ENCODE measurements at places on chromosomes 3 and 15. TPM values are rescaled to one million over a fixed set of nuclear protein-coding genes. Genes with fewer than 3 reads are reported as not detected.
A peak's percentile ranks its signal among the peaks of the same experiment; 100 is the strongest.

DNA sequence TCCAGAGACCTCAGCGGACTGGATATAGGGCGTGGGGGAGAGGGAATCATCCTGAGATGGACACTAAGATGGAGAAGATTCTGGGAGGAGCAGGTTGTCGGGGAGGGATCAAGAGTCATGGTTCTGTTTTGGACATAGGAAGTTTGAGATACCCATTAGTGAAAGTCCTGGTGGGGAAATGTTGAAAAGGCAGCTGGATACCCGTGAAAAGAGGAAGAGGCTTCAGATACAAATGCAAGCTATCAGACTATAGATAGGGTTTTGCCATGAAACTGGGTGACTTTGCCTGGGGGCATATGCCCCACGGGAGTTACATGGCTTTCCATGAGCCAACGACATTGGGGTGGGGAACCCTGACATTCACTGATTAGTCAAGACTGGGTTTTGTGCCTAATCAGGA, 1.1 kb upstream of the GPR62 start:
- no peak for DNase-seq

The OGG1 gene
- 24.4 TPM for total RNA-seq

GRCh38 chr3:59284926-59285325, 235.1 kb upstream of the CFAP20DC start:
- no peak for DNase-seq

DNA sequence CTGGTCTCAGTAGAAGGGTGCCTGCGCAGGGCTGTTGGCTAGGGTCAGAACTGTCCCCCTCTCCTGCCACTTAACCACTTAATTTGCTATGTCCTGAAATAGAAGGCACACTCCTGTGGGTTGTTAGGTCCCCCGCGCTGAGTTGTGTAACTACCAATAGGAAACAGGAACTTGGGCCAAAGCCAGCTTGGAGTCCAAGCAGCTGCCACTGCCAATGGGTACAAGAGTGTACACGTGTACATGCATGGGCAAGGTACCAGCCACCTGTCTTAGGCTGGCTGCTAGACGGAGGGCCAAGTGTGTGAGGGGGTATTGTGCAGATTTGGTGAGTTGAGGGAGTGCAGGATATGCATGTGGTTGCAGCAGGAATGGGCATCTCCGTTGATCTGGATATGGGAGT, 29.7 kb upstream of the POLG start:
- DNase-seq: no peak

DNA sequence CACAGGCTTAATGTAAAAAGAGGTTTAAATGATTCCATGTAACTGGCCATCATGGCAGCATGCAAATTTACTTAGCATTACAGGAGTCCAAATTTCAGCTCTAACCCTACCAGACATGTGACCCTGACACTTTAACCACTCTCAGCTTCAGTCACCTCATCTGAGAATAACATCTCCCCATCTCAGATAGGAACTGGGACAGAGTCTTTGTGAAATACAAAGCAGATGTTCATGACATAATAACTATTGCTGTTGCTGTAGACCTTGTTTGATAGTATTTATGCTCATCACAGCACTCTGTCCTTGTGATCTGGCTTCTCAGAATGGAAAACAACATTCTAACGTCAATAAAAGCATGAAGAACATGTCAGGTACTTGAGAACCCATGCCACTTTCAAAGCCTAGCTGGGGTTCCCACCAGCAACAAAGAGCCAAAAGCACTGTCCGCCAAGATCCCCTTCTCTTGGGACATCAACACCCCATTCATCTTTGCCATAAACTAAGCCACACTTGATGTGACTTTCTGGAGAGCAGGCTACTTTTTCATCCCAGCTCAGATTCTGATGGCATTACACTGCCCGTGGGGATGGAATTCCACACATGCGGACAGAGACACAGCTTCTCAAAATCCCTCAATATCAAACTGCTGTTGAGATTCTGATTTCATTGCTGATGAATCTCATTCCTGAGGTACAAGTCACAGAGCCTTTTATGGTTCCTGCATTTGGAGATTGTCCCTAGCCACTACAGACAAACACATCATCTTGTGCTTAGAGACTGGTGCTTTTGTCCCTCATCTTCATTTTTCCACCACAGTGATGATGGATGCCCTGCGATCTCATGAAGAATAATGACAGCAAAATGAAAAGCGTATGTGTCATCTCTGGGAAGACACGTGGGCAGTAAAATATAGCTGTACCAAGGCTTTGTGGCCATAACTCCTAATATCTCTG, 202.7 kb downstream of the TNIK start:
- no peak for DNase-seq

The GOLGA6L26 gene
- total RNA-seq: not detected

The SAMMSON gene
- total RNA-seq: under 0.01 TPM

The PDZRN3 gene
- total RNA-seq: 47.5 TPM

The CGNL1 gene
- total RNA-seq: 6.1 TPM

DNA sequence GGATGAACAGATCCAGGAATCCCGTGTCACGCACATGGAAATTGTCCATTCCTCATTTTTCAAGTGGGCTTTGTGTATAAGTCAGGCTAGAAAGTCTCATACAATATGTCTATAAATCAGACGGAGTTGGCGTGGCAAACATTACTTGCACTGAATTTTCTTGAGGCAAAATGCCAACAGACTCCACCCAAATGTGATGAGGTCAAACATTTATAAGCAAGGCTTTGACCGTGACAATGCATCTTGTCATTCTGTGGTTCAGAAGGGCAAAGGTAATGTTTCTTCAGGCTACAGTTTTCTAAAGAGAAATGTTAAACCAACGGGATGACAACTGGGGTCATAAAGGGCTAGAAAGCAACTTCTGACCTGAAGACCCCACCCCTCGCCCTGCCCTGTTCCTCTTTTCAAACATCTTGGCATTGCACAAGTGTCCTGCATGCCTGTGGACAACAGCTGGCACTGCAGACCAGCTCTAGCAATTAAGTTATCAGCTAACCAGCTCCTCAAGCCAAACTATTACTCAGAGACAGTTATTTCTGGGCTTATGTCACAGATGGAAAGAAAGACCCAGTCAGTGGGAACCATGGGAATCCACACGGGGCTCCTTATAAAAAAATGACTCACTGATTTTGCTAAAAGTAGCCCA, 36.5 kb upstream of the SPTBN5 start:
- DNase-seq: peak; percentile 97

The ECE2 gene
- total RNA-seq: not detected

GRCh38 chr3:114721209-114721608, 425.9 kb downstream of the ZBTB20 start:
- DNase-seq: no peak

DNA sequence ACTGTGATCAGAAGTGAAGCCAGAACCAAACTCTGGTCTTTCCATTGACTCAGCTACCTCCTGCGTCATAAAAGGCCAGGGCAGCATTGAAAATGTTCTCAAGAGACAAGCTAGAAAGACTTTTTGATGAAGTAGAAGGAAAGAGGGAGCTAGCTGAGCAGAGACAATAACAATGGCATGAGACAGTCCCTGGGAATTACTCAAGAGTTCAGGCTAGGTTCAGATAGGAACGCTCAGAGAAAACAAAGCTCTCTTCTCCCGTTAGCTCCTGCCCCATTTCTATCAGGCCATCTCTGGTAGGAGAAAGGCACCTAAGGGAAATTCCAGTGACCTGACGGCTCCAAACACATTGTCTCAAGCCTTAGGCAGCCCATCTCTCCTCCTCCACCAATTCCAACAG, 7.0 kb upstream of the OXTR start:
- peak; percentile 95 for DNase-seq

- no peak for DNase-seq
These were observed 139.8 kb downstream of the IGF1R start for GRCh38 chr15:98787936-98788757.

The PLA2G4D gene
- not detected for total RNA-seq

The ISL2 gene
- 0.26 TPM for total RNA-seq

The CFAP100 gene
- not detected for total RNA-seq

DNA sequence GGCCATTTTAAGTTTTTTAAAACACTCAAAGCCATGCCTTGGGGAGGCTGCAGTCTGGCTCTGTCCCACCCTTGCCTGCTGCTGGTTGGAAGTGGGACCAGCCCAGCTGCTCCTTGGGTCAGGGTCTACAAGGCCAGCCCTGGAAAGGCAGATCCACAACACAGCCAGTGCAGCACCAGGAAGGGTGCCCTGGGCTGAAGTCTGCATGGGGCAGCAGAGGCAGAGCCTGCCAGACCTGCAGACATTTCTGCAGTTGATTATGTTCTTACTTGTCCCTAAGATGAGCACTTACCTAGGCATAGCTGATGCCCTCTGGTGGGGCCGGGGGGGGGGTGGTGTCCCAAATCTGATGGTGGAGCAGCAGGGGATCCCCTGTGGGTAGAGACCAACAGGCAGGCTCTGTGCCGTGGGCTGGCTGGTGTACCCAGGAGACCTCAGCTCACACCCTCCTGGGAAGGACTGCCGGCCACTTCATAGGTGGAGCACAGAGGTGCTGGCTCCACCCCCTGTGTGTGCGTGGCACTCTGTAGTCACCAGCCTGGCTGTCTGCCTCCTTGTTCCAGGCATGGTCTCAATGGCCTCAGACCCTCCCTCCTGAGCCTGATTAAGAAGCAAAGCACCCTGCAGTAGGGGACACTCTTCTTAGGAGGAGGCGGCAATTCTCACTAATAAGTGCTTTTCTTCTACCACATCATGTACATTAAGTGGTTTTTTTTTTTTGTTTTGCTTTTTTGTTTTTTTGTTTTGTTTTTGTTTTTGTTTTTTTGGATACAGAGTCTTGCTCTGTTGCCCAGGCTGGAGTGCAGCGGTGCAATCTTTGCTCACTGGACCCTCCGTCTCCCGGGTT, 97.4 kb upstream of the KLF13 start:
- DNase-seq: no peak

DNA sequence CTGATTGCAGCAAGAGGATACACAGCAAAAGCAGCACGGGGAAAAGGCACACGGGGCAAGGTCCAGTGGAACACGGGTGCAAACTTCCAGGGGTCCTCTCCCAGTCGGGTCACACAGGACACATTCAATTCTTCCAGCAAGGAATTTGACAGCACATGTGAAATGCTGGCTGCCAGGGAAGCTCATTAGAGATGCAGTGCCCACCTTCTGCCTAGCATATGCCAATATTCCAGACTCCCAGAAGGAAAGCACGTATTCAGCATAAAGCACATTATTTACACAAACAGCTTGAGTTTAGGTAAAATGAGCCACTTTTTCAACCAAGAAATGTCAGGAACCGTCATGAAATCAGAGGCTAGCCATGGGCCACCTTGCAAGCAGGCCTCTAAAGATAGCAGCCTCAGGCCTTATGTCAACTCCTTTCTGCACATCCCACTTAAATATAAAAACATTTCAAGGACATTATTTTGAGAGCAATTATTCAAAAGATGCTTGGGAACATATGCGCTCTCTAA, 19.3 kb downstream of the MYO5C start:
- DNase-seq: no peak

- DNase-seq: no peak
These were observed 882 bp downstream of the CADM2 start for GRCh38 chr3:84959470-84960271.

DNA sequence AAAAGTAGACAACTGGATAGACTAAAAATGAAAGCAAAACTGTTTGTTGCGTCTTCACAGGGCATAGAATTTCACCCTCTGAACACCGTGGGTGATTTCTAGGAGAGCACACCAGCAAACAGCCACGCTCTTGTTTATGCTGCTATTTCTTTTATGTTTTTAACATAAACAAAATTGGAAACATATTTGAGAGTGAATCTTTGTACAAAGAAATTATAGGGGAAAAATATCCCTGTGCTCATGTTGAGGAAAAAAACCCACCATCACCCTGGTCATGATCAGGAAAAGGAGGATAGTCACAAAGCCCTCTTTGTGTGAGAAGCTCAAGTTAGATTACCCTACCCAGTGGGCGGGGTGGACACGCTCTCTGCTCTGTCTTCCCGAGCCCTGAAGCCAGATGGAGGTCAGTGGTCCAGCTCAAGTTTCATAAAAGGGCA, 313.3 kb downstream of the SATB1 start:
- DNase-seq: peak; percentile 30

- no peak for DNase-seq
These were observed 175.7 kb upstream of the SEMA6D start for GRCh38 chr15:47541562-47541961.

The FBXW12 gene
- not detected for total RNA-seq

DNA sequence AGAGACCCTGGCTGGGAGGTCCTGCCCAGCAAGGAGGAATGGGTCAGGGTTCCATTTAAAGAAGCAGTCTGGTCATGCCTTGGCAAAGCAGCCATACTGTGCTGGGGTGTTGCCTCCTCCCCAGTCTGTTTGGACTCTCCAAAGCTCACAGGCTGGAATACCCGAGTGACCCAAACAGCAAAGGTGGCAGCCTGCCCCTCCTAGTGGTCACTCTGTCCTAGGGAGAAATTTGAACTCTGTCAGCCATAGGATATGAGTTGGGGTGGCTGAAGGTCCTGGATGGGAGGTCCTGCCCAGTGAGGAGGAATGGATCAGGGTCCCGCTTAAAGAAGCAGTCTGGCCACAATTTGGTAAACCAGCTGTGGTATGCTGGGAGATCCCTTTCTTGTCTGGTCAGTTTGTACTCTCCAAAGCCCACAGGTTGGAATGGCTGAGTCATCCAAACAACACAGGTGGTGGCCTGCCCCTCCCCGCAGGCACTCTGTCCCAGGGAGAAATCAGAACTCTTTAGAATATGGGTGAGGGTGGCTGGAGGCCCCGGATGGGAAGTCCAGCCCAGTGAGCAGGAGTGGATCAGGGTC, 45.0 kb downstream of the CCR1 start:
- no peak for DNase-seq

- DNase-seq: no peak
These were observed 954.5 kb downstream of the ZPLD1 start for GRCh38 chr3:103389356-103389755.

GRCh38 chr3:63067999-63068645, 192.9 kb upstream of the CADPS start:
- DNase-seq: peak; percentile 56

- DNase-seq: no peak
These were observed 1.3 kb downstream of the ADAM10 start for GRCh38 chr15:58748040-58748851.

The MEX3B gene
- total RNA-seq: 8.1 TPM

The PYDC2 gene
- total RNA-seq: not detected

DNA sequence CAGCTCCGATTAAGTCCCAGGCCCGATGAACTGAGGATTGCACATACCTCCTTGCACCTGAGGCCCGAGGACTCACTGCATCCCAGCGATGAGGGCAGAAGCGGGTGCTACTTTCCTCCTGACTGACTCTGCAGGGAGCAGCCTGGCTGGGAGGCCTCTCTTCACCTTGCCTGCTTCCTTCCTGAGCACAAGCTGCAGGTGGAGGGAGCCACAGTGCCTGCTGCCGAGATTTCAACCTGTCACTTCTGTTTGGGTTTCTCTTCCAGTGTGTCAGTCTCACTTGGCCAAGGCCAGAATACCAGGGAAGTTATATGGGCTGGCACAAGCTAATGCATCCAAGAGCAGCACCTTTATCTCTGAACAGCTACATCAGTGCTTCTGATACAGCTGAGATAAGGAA, 185.4 kb downstream of the NTRK3 start:
- no peak for DNase-seq

- DNase-seq: no peak
These were observed 23.2 kb downstream of the PLA1A start for GRCh38 chr3:119620899-119621298.

GRCh38 chr15:40392986-40393948, 10.7 kb downstream of the KNSTRN start:
- DNase-seq: peak; percentile 70
